ENCODE measurements at places on chromosomes 12 and 14.

GRCh38 chr14:92398888-92399636 lies 76.1 kb downstream of the SLC24A4 start:
- DNase-seq = no peak

- DNase-seq = no peak
Observed at GRCh38 chr14:101873076-101873825, 91.1 kb upstream of the DYNC1H1 start.

- DNase-seq = no peak
Observed at GRCh38 chr12:19689226-19689625, 249.9 kb downstream of the AEBP2 start.

DNA sequence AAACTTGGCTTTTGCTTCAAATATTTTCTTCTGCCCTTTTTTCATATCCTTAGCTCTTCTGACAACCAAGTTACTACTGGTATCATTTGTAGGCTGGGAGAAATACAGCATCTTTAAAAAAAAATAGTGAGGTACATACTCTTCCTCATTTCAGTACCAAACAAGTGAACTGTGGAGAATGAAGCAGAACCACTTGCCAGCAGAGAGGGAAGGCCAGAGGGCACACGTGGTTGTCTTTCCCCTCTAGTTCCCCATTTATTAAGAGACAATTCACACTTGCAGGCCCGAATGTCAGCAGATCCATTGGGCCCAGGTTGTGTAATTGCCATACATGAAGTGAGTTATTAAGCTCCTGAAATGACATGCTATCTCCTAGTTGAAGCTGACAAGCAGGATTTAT lies 3.2 kb downstream of the SUSD6 start:
- DNase-seq = no peak

- peak; percentile 51 for DNase-seq
Observed at GRCh38 chr12:55072083-55072482, 52.3 kb downstream of the NEUROD4 start.

GRCh38 chr12:103444983-103445382 lies 50.8 kb downstream of the C12orf42 start:
- DNase-seq = no peak

GRCh38 chr12:105090361-105090760 lies 6.1 kb upstream of the ALDH1L2 start:
- no peak for DNase-seq

DNA sequence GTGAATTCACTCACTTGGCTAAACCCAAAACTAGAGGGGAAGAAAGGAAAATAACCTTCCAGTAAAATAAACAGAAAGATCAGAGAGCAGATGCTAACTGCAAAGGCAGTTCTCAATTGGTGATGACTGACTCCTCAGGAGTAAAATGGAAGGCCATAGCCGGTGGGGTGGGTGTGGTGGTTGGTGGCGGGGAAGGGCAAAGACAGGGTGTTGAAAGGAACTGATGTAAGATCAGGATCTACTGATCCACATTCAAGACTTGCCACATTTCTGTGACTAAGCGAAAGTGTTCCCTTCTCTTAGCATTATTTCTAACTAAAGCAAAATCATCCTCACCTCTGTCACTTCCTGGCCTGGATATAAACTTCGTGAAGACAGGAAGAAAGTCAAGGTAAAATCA lies 26.3 kb upstream of the TC2N start:
- DNase-seq = no peak

GRCh38 chr12:26124446-26125399 lies at the start of gene BHLHE41:
BHLHE41 (minus strand) TSS chr12:26125037; CDS start chr12:26124779, 258 bp downstream.
- peak; percentile 70 for DNase-seq

DNA sequence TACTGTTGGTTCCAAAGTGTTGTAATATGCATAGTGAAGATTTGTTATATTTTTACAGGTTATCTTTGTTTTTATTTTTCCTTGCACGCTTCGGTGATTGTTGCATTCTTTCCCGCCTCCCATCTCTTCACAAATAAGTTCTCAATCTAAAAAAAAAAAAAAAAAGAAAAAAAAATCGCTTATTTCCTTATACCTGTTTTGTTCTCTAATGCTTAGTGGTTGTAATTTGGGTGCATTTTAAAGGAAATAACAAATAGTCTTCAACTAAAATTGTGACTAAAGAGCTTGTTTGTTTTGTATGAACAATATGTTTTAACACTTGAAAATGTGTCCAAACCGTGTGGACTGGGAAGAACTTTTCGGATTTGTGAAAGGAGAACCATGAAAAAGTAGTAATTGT lies 1.5 kb downstream of the CAND1 start:
- no peak for DNase-seq

- no peak for DNase-seq
Observed at GRCh38 chr14:66884149-66884548, 305.1 kb upstream of the GARIN2 start.

- no peak for DNase-seq
Observed at GRCh38 chr12:54987611-54988231, 3.2 kb upstream of the TESPA1 start.

GRCh38 chr12:15540469-15540872 lies 218.2 kb downstream of the PTPRO start:
- DNase-seq = no peak

- no peak for DNase-seq
Observed at GRCh38 chr14:99755629-99756603, 37.3 kb upstream of the EML1 start.

GRCh38 chr12:45626965-45627364 lies 102.5 kb upstream of the ARID2 start:
- DNase-seq = no peak
